Stimulated activated CD4-positive, alpha-beta T cell treated with anti-CD3 and anti-CD28 coated beads, Interleukin-1b, Interleukin-23, amount 100 ng/mL, for 1 hour (primary cell): ENCODE measurements at places on chromosomes 1 and 21.

DNA sequence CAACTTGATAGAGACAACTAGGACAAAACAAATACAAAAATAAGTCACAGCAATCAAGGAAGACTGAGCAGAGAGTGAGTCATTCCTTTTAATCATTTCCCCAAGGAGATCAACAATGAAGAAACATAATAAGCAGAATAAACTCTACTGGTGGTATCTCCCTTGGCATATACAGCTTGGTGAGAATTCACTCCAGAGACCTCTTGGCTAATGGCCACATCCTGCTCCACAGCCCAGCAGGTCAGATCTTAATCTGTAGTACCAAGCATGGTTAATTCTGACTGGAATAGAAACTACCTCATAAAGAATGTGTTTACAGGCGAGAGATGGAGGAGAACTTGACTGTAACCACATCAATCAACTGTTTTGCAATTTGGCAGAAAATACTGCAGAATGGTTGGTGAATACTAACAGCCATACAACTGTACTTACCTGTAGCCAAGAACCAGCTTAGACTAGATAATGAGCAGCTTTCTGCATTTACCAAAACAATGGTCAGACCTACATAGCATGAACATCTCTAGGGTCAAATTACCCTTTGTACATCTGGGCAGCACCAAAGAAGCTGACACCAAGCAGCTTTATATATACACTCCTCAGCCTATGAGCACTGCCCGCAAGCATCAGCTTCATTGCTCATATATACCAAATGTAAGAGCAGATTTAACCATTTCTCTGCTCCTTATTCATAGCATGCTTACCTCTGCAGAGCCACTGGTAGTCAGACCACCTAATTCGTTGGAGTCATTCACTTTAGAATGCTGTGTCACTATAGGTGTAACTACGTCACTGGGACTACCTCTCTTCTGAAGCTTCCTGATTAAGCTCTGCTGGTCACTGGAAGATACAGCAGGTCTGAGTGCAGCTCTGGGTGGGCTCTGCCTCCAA is 51.0 kb downstream of the KIAA0319L start:
- DNase-seq: no peak

GRCh38 chr1:203201516-203202205 is 15.2 kb upstream of the CHI3L1 start:
- DNase-seq: no peak

DNA sequence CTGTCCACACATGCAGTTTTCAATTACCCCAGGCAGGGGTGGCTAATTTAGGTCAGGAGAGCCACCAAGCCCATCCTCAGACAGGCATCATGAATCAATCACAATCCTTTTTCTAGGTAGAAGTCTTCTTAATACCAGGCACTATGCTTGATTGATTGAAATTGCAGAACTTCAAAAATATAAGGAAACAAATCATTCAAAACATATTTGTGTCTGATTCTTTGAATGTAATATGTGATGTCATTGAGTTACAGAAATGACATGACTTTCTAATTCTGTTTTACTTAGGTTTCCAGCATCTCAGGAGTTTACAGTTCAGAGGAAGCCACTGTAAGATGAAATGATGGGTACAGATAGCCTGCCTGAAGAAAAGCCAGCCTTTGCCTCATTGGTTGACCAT is 26.7 kb downstream of the RXRG start:
- DNase-seq: no peak

DNA sequence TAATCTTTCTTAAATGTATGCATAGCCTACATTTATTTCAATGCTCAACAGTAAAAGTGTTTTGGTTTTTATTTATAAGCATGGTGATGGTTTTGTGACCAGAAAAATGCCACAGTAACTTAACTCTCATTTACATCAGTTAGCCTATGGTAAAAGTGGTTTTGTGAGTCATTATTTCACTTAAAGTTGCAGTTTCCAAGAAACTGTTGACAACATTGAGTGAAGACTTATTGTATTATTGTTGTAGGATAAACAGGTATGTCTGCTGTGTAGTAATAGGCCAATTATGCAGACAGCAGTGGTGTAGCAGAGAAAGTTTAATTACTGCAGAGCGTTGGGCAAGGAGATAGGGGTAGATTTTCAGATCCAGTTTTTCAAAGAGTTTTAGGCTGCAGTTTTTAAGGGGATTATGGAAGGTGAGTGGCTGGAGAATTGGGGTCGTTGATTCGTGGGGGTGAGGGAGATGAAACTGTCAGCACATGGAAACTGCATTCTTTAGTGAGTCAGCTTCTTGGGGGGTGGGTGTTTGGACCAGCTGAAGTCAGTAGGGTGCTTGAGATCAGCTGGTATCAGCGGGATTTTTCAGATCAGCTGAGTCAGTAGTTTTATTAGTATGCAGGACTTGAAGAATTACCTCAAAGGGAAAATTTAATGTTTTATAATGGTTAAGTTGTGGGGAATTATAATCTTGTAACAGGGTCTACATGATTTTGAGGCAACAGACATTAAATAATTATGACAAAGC is 168.7 kb upstream of the FMN2 start:
- DNase-seq: no peak

GRCh38 chr1:245748240-245748639 is 593.5 kb downstream of the KIF26B start:
- no peak for DNase-seq

- no peak for DNase-seq
Measured at GRCh38 chr1:220011620-220012019, 34.7 kb downstream of the EPRS1 start.

DNA sequence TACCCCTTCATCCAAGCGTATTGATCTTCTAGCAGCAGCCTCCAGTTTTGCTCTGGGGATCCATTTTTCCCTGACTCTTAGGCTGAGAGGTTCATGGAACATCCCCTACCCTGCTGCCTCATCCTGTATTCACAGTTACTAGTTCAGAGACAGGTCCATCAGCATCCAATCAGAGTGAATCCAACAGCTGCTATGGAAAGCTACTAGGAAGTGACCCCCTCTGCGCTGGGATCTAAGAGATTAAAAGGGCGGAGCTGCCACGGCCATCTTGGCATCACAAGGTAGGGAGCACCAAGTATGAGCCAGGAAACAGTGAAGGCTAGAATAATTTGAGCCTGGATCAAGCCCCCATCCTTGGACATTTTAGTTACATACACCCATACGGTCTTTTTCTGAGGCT is 32.5 kb downstream of the KAZN start:
- DNase-seq: no peak

GRCh38 chr1:63350320-63350719 is 17.1 kb upstream of the ALG6 start:
- no peak for DNase-seq

DNA sequence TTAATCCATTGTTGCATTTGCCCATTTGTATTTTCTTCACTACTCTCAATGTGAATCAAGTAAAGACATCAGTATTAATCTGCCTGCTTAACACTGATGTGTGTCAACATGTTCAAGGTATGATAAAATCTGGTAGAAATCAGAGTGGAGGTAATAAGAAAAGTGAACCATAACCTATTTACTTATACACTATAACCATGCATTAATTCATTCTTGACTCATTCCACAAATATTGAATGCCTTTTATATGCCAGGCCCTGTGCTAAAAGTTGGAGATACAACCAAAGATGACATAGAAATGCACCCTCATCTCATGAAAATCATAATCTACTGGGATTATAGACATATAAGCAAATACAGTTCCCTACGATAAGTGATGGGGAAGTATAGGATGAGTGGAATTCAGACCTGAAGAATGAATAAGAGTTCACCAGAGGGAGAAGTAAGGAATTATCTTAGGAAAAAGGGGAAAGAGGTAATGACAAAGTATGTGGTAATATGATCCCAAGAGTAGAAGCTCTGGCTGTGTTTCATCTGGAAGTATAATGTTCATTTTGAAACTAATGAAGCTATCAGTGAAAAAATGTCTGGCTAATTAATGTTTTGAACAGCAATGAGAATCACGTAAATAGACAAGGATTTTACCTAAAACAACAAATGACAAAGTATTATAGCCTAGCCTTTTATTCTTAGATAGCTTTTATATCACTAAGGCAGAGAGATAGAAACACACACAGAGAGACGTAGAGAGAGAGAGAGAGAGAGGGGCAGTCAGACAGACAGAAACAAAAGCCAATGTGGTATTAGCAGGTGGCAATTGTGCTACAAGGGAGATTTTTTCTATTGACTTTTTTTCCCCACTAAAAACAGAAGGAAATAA is 7.0 kb upstream of the RWDD3 start:
- DNase-seq: no peak

DNA sequence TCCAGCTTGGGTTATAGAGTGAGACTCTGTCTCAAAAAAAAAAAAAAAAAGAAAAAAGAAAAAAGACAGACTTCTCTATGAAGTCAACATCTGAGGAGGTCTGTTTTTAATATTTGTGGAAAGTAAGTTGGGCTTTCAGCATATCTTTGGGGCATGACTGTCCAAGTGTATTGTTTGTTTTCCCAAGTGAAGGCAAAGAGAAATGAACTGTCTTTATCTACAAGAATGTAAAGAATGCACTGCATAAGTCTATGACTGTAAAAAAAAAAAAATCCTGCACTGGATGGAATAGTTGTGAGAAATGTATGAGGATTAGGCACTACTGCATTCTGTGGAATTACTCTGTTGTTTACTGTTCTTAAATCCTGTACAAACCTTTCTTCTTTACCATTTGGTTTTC is 45.6 kb upstream of the TMEM61 start:
- no peak for DNase-seq

DNA sequence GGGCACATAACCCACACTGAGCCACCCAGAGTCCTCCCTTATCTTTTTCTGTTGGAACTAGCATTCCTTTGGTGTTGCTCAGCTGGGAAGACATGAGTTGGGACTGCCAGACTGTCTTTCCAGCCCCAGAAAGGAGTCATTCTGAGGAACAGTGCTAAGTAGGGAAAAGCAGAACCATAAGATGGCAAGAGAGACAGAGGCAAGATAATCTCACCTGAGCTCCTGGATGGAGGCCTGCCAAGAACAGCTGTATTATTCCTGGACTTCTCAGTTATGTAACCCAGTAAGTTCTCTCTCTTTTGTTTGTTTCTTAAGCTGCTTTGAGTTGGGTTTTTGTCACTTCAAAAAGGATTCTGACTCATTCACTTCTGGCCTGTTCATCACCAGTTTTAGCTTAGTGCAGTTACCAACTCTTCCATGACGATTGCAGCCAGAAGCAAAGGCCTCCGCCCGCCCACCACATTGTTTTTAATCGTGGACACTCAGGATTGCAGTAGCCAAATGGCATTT is 134.4 kb downstream of the OMA1 start:
- no peak for DNase-seq

DNA sequence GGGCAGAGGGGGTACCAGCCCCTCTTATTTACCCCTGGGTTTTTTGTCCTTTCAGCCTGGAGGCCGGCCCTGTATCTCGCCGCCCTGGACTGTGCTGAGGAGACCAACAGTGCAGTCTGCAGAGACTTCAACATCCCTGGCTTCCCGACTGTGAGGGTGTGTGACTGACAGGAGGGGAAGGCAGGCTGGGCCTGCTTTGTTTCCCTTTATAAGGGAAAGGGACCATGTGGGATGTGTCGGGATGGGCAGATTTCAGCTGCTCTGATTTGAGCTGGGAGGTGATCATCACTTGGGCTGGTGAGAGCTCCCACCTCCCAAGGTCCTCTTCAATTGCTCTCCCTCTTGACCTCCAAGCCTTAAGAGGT is 11.7 kb downstream of the QSOX1 start:
- no peak for DNase-seq

DNA sequence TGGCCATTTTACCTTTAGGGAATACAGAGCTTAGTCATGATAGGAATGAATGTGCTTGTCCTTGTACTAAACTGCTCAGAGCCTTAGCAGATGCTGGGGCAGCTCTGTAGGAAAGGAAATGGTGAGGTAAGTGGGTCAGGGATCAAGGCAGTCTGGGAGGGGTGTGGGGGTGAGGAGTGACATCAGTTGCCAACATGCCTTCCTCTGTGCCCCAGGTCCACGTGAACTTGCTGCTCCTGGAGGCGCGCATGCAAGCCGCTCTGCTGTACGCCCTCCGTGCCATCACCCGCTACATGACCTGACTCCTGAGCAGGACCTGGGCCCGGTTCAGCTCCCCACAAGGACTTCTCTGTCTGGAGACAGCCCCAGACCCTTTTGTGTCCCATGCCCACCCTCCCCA is 21.2 kb downstream of the SESN2 start:
- DNase-seq: no peak

- no peak for DNase-seq
Measured at GRCh38 chr1:179322557-179322956, 29.0 kb downstream of the SOAT1 start.

- DNase-seq: no peak
Measured at GRCh38 chr1:7153464-7153863, 368.2 kb downstream of the CAMTA1 start.

- DNase-seq: no peak
Measured at GRCh38 chr21:33308586-33309490, 15.9 kb upstream of the IFNAR1 start.
